ENCODE measurements at places on chromosomes 2 and 18.

DNA sequence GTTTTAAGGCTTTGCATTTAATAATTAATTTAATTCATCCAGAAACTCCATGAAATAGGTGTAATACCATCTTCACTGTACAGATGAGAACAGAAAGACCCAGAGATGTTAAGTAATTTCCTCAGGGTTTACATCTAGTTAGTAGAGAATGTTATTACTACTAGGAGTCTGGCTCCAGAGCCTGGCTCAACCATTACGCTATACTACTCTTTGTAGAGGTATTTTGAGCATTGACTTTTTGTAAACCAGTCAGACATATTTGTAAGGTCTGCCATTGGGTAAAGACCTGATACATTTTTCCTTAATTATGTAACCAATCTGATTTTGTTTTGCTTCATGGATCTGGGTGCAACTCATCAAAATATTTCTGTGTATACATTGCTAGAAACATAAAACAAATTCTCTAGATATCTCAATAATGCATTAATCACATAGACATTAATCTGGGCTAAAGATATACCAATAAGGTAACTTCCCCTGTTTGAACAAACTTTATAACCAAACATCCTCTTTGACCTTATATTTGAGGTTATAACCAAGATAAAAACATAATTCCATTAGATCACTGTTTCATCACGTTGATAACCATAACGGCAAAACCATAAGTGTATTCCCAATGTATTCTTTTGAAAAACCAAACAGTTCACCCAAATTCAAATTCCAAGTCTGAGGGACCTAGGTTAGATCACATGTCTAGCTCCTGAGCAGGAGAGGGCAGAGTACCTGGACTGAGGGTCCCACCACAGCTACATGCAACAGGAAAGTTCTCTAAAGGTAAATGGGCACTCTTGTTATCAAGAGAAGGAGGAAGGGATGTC is 135.0 kb downstream of the IKZF2 start:
- no peak for DNase-seq

- no peak for DNase-seq
These were observed 5.6 kb downstream of the TMEM163 start for GRCh38 chr2:134713176-134713575.

GRCh38 chr18:8994603-8995002 is 107.9 kb upstream of the NDUFV2 start:
- DNase-seq: no peak

- no peak for DNase-seq
These were observed 27.6 kb downstream of the ST3GAL5 start for GRCh38 chr2:85861180-85861579.

- DNase-seq: no peak
These were observed 37.3 kb downstream of the RNU4ATAC start for GRCh38 chr2:121567957-121568409.

- DNase-seq: no peak
These were observed 59.1 kb upstream of the PSME4 start for GRCh38 chr2:54029721-54030395.

GRCh38 chr18:6975084-6975483 is 142.5 kb downstream of the LAMA1 start:
- no peak for DNase-seq

GRCh38 chr2:23806201-23806600 is 120.7 kb downstream of the ATAD2B start:
- no peak for DNase-seq

- DNase-seq: peak; percentile 28
These were observed 8.6 kb upstream of the IL36A start for GRCh38 chr2:112996635-112997034.

- DNase-seq: no peak
These were observed 4.4 kb downstream of the LPIN2 start for GRCh38 chr18:3008541-3008940.

DNA sequence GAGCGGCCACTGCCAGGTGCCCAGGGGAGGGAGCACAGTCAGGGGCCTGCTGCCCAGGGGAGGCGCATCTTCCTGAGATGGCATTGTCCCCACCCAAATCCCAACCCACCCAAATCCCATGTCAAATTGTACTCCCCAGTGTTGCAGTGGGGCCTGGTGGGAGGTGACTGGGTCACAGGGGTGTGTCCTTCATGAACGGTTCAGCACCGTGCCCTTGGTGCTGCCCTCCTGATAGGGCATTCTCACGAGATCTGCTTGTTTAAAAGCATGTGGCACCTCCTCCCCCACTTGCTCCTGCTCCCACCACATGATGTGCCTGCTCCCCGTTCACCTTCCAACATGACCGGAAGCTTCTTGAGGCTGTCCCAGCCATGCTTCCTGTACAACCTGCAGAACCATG is 27.6 kb downstream of the ANKMY1 start:
- no peak for DNase-seq

- no peak for DNase-seq
These were observed 222.4 kb upstream of the RBBP8 start for GRCh38 chr18:22710673-22711191.

DNA sequence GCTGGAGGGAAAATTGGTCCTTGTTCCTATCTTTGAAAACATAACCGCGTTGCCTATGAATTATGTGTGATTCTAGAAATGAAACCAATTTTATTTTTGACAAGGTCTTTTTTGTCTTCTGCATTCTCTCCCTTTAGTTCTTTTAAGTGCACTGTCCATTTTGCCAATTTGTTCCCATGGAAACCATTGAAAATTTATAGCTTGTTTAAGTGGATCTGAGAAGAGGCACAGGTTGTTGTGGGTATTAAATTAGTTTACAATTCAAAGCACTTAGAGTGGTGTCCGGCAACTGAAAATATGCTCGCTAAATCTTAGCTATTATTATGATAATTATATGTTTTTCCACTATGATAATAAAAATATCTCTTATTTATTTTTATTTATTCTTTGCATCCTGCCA is 107.5 kb upstream of the FSHR start:
- DNase-seq: no peak

DNA sequence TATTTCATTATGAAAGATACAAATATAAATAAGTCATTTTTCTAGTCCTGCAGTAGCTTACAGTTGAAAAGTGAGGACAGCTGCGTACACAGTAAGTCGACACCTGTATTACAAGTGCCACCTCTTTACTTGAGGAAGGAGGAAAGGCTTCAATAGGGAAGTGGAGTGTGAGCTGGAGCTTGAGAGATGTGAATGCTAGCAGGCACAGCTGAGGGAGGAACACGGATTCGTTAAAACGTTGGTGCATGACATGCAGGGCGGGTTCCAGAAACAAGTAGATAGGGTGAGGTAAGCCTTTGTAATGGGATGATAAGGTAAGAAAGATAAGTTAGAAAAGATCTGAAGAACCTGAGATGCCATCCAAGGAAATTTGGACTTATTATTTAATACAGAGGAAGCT is 98.1 kb upstream of the CSRNP3 start:
- DNase-seq: no peak

- DNase-seq: no peak
These were observed 73.7 kb upstream of the TPO start for GRCh38 chr2:1339388-1340140.

DNA sequence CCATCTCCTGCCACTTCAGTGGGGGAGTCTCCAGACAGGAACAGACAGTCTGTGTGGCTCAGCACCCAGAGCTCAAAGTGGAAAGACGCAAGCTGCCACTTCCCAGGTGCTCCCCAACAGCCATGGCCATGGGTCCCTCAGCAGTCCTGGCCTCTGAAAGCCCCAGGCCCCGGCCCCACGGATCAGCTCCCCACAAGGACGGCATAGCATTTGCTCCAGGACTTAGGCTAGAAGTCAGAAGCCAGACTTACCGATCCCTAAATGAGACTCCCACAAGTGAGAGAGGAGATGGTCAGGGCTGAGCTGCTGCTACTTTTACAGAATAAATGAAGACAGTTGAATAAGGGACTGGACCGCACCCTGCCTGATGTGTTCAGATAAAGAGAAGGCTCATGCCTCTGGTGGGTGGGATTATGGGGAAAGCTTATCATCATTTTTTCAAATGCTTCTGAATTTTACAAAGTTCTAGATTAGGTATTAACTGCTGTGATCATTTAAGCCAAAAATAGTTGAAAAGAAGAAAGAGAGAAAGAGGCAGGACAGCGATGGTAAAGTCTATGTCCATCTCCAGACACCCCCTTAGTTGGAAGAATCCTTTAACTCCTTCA is 50.5 kb downstream of the ADD2 start:
- no peak for DNase-seq

Measured in activated CD8-positive, alpha-beta memory T cell treated with anti-CD3 and anti-CD28 coated beads for 1 hour (primary cell).